ENCODE measurements at places on chromosomes 2 and 18.
A peak's percentile ranks its signal among the peaks of the same experiment; 100 is the strongest.

DNA sequence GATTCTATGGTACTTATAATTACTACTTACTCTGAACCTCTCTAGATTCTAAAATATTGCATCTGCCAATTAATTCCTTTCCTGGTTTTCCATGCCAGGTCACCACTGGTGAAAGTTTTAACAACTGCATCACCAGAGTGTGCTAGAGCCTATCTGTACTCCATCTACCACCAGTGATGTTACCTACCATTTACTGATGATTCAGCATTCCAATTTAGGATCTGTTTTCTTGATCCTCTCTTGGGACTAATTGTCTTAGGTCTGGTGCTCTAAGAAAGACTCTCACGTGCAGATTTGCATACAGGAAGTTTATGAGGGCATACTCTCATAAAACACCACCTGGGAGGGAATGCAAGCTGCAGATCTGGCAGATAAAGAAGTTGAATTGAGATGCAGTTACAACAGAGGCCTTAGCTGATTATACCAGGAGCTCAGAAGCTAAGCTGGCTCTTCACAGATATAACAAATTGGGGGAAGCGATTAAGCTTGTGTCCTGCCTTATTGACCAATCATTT lies 347.6 kb upstream of the VRK2 start:
- peak; percentile 29 for DNase-seq

GRCh38 chr2:124369181-124369580 lies 344.1 kb downstream of the CNTNAP5 start:
- DNase-seq = no peak

DNA sequence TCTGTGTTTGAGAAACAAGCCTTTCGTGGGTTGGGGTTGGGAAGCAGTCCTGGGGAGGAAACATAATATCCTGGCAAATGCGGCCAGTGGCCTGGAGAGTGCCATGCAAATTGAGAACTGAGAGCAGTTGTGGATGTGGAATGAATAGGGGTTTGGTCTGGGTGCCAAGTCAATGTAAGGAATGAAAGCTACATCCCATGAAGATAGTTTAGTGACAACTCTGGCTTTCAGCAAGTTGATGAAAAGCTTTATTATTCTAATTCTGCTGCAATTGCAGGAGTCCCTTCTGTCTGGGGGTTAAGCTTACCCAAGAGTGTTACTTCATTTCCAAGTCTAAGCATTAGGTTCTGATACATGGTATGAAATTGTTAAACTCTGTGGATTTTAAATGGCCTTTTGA lies 771.6 kb downstream of the DPP10 start:
- peak; percentile 15 for DNase-seq

GRCh38 chr2:128552806-128553551 lies 234.3 kb upstream of the HS6ST1 start:
- no peak for DNase-seq

GRCh38 chr2:214311931-214312749 lies 98.7 kb upstream of the VWC2L start:
- DNase-seq = no peak

DNA sequence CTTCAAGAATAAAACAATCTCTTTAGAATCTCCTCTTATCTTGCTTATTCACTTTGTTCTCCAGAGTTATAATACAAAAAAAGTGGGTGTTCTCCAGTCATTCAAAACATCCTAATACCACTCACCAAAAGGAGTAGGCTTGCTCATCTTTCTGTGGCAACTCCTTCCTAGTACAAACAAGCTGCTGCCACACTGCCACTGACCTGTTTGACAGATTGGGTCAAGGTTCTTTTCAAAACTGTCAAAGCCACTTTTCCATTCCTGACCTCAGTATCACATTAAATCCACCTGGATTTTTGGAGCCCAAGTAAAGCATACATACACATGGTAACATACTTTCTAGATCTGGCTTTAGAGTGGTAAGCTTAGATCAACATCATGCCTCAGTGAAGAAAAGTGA lies 59.8 kb downstream of the SLC25A12 start:
- no peak for DNase-seq

All from ELF-1 (cell line).